ENCODE measurements at places on chromosomes 4 and X.

DNA sequence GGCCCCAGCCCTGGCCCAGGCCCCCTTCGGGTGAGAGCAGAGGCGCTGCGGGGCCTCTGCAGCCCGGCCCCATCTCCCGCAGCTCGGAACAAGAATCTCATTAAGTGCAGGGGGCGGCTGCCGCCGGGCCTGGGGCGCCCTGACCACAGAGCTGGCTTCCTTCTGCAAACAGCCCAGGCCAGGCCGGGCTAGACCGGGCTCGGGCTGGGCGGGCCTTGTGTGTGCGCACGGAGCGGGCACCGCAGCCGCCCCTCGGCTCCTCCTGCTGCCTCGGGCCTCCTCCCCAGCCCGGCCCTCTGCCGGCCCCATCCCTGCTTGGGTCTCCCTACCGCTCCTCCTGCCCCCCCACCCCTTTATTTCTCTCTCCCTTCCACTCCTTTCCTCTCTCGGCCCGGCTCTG, 83.3 kb downstream of the EFNB1 start:
- no peak for DNase-seq

DNA sequence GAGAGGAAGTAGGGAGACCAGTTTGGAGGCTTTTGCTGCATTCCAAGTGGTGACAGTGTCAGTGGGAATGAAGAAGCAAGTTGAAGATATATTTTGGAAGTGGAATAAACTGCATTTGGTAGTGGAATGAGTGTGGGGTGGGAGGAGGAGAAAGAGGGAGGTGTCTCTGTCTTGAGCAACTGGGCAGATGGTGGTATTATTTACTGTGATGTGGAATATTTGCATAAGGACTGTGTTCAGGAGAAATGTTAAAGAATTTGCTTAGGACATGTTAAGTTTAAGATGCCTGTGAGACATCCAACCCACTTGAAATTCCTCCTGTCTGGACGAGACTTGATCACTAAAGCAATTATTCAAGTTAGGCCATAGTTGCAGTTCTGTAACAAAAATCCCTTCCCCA, 448.9 kb upstream of the AMOT start:
- no peak for DNase-seq

GRCh38 chrX:3244955-3245354, 101.5 kb downstream of the MXRA5 start:
- DNase-seq = no peak

DNA sequence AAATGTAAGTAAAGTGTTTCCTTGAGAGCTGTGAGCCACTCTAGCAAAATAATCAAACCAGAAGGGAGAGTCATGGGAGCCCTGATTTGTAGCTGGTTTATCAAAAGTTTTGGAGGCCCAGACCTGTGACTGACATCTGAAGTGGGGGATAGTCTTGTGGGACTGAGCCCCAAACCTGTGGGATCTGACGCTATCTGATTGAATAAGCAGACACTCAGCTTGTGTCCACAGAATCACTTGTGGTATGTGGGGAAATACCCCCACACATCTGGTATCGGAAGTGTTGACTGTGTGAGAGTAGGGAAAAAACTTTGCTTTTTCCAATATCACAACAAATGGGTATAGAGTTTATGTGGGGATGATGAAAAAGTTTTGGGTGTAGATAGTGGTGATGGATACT, 35.4 kb downstream of the FUNDC1 start:
- DNase-seq = peak; percentile 36

- no peak for DNase-seq
Measured at GRCh38 chr4:148510211-148510610, 68.0 kb upstream of the NR3C2 start.

- no peak for DNase-seq
Measured at GRCh38 chrX:124634363-124634762, 288.0 kb downstream of the SH2D1A start.

DNA sequence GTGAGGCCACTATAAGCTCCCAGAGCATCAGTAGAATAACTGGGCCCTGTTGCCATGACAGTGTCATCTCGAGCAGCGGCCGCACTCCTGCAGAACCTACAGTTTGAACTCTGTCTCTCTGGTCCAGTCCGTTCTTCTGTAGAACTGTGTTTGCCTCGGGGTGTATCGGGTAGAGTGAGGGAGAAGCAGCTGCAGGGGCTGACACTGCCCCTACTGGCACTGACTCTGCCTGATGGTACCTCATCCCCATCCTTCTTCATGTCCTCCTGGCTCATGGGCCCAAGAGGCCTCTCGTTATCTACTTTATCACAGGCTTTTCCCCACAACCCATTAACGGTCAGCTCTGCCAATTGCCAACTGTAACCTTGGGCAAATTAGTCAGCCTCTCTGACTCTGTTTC, 96.5 kb downstream of the NPNT start:
- DNase-seq = no peak

DNA sequence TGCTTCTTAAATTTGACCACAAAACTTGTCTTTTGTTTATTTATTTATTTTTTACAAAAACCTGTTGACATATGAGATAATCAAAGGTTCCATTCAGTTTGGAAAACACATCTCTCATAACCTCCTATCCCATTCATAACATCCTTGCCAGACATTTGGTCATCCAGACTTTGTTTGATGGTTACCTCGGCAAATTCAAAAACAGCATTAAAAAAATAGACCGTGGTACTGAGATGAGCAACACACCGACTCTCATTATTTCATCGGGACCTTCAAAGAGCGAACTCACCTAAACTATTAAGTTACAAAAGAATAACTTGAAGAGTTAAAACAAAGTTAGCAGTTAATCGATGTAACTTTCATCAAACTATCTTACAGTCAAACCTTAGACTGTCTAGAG, 85.8 kb upstream of the RPS6KA3 start:
- peak; percentile 37 for DNase-seq

DNA sequence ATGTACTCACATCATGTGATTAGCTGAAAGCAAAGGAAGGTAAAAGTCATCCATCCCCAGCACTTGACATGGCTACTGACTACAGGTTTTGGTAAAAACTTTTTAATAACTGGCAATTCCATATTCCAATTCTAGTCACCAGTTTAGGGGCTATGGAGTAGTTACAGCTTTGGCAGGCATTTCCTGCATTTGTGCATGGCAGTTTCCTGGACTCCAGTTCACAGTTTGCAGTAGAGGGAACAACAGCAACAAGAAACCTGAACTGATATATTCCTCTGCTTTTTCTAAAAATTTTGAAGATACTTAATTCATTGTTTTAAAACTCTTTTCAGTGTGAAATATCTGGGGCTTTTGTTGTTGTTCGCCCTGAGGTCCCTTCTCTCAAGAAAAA, 184.3 kb downstream of the PPP3CA start:
- DNase-seq = no peak

Measured in activated CD4-positive, alpha-beta T cell treated with anti-CD3 and anti-CD28 coated beads, Interleukin-2, Interleukin-4, amounts not matched to agents 100 ng/mL and 50 ng/mL, durations not matched to agents 16 hours and 8 hours (primary cell).